ENCODE measurements at places on chromosomes 1 and 21. TPM values are rescaled to one million over a fixed set of nuclear protein-coding genes. Genes with fewer than 3 reads are reported as not detected.

The PADI2 gene
- 0.13 TPM for total RNA-seq

The TSTD1 gene
- total RNA-seq, result not detected

The SPAG17 gene
- total RNA-seq, result not detected

The GPR137B gene
- total RNA-seq, result 26.0 TPM

The SLC41A1 gene
- 24.4 TPM for total RNA-seq

The RGS4 gene
- total RNA-seq, result 27.9 TPM

The DNALI1 gene
- total RNA-seq, result 0.63 TPM

The OR2L5 gene
- not detected for total RNA-seq

The TLR5 gene
- not detected for total RNA-seq

The XCL1 gene
- total RNA-seq, result not detected

The CAPN9 gene
- not detected for total RNA-seq

The NKAIN1 gene
- total RNA-seq, result not detected

The PROK1 gene
- not detected for total RNA-seq

The KRTAP19-1 gene
- not detected for total RNA-seq

The CNR2 gene
- total RNA-seq, result not detected

The ADORA3 gene
- total RNA-seq, result not detected

The ZNF684 gene
- total RNA-seq, result 9.1 TPM

The DYRK3 gene
- total RNA-seq, result 28.8 TPM

The DAP3 gene
- total RNA-seq, result 41.4 TPM

The PANK4 gene
- total RNA-seq, result 35.5 TPM

The IL23R gene
- not detected for total RNA-seq

The KRTAP12-2 gene
- total RNA-seq, result not detected

The LCE1E gene
- not detected for total RNA-seq

Data from GM23248 (cell line).